ENCODE measurements at places on chromosomes 2 and 18.

DNA sequence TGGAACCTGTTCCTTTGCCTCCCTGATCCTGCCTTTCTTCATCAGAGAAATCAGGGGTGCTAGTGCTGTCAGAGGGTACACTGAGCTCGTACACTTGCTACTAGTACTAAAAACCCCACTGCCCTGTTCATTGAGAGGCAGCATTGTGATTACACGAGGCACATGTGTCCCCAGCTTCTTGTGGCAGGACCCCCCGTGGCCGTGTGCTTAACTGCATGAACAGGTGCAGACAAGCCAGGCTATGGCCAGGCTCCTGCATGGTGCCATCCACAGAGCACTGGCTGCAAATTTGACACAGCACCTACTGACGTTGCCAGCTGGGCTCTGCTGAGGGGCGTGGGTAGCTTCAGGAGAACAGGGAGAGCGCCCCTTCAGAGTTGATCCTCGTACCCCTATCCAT, 248.4 kb downstream of the GLI2 start:
- DNase-seq, result no peak

DNA sequence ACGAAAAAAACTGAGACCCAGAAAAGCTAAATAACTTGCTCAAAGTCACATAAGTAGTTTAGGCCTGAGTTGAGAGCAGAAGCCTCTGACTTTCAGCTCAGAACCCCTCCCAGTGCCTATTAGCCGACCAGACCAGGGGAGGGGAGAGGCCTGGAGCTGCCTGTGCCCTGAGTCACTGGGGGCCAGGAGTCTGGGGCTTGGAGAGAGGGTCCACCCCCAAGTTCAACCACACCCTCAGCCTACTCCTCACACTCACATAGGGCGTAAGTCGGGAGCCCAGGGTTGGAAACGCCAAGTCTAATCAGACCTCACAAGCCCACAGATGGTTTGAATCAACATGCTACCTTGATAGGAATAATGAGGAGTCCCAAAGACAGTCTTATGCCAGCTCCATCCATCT, 12.6 kb upstream of the PKDCC start:
- DNase-seq, result no peak

- DNase-seq, result no peak
These were observed 46.9 kb upstream of the SPATS2L start for GRCh38 chr2:200259577-200259957.

DNA sequence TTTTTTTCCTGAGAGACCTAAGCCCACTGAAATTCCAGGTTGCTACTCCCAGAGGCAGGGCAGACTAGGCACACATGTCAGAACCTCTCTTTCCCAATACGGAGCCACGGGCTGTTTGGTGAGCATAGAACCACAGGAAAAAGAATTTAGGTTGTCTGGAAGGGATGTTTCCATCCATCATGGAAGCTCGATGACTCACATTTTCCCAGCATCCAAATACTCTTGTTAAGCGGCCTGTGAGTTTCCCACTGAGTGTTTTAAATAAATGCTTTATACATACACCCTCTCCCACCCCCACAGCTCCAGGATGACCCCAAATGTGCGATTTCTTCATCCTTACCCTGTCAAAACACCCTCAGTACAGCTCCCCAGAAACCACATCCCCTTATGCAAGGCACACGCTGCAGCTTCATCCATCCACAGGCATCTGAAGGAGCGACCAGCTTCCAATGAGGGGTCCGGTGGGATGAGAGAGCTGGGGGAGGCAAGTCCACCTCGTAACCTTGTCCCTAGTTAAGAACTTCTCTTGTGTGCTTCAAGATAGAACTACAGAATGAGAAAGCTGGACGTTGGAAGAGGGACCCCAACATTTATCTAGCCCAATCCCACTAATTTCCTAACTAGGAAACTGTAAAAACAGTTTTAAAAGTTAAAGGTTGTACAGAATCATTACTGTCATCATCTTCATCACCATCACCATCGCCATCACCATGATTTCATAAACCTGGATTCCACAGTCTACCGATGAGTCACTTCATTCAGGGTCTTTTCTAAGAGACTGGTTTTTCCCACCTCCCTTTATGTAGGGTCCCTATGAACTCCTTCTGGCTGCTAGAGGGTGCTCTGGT, 63.5 kb upstream of the FZD7 start:
- DNase-seq, result no peak
